ENCODE measurements at places on chromosomes 3 and 15. TPM values are rescaled to one million over a fixed set of nuclear protein-coding genes. Genes with fewer than 3 reads are reported as not detected.
A peak's percentile ranks its signal among the peaks of the same experiment; 100 is the strongest.

AHSG gene
- total RNA-seq = 0.20 TPM

PLSCR5 gene
- total RNA-seq = not detected

PLCL2 gene
- total RNA-seq = 7.9 TPM

NOX5 gene
- total RNA-seq = 0.09 TPM

SPESP1 gene
- 0.94 TPM for total RNA-seq

GUCA1C gene
- not detected for total RNA-seq

TMEM266 gene
- 4.4 TPM for total RNA-seq

ZNF662 gene
- total RNA-seq = 22.7 TPM

CACNA2D3 gene
- total RNA-seq = 1.1 TPM

DNA sequence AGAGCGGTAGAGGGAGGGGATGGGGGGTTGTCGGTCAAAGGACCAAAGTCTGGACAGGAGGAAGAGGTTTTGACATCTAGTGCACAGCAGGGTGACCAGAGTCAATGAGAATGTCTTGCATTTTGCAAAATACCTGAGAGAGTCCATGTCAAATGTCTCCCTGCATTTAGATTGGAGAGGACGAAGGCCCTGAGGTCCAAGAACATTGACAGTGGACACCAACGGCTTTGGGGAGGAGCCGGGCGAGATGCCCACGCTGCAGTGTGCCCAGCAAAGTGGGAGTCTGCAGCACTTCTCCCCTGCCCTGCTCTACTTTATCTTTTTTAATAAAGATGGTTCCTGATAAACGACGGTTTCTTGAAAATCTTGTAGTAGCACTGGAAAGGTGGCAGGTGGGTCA is 67.4 kb upstream of the TAMM41 start:
- H3K4me3 ChIP-seq = no peak overlapping the region
- no peaks in the 10 kb centered on the region for H3K36me3 ChIP-seq
- no peaks in the 10 kb centered on the region for H3K4me1 ChIP-seq
- no peaks in the 10 kb centered on the region for H3K27me3 ChIP-seq
- no peak for DNase-seq
- H3K27ac ChIP-seq = no peak overlapping the region

DNA sequence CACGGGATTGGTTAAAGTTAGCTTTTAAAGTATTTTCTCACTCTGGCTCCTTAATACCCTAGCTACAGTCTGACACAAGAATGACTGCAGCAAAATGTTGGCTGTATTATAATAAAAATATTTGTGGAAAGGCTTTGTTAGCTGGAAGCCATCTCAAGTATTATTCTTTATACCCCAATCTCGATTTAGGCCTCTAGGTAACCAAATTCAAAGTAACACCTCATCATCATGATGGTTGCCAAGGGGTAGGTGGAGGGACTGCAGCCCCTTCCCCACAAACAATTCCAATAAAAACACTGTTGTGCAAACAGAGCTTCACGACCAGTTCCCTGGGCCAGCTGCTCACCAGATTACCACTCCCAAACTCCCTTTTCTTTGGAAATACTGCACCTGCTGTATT is 759 bp upstream of the GMPS start:
- H3K27me3 ChIP-seq = no peaks in the 10 kb centered on the region
- peak overlapping the region; percentile 96 for H3K27ac ChIP-seq
- no peaks in the 10 kb centered on the region for H3K36me3 ChIP-seq

GRCh38 chr3:152857082-152857481 is 22.2 kb downstream of the P2RY1 start:
- DNase-seq = no peak
- no peaks in the 10 kb centered on the region for H3K27me3 ChIP-seq

DNA sequence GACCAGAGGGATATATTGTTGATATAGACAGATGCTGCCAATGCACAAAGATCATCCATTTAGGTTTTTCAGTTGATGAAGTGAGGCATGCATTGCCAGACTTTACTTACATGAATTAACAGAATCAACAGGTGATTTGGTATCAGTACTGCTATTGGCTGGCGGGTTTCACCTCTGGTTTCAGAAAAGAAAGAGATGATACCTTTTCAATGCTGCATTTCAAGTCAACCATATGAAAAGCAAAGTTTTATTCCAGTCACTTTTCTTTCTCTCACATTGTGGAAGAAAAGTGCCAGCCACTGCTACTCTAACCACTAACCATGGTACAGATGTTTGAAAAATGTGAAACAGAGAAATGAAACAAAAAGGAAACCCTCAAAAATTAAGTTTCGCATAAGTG is 289.1 kb downstream of the TIGIT start:
- H3K36me3 ChIP-seq = no peaks in the 10 kb centered on the region
- H3K4me3 ChIP-seq = no peak overlapping the region
- no peaks in the 10 kb centered on the region for H3K27me3 ChIP-seq
- no peak for DNase-seq
- no peaks in the 10 kb centered on the region for H3K4me1 ChIP-seq

DNA sequence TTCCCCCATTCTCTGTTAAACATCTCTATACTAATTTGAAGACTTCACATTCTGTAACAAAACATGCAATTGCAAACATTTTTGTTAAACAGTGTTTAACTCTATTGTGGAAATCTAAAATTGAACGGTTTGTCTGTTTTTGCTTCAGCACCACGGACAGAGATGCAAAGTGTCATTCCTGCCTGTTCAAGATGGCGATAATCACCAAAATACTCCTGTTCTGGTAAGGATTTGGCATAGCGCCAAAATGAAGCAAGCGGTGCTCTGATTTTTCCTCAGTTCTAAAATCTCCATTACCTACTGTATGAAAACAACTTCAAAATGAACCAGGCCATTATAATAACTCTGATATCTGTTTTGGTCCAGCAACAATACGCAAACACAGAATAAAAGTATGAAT is 129.7 kb upstream of the TUSC7 start:
- H3K27me3 ChIP-seq = no peaks in the 10 kb centered on the region
- peak; percentile 58 for DNase-seq
- H3K4me3 ChIP-seq = no peak overlapping the region

DNA sequence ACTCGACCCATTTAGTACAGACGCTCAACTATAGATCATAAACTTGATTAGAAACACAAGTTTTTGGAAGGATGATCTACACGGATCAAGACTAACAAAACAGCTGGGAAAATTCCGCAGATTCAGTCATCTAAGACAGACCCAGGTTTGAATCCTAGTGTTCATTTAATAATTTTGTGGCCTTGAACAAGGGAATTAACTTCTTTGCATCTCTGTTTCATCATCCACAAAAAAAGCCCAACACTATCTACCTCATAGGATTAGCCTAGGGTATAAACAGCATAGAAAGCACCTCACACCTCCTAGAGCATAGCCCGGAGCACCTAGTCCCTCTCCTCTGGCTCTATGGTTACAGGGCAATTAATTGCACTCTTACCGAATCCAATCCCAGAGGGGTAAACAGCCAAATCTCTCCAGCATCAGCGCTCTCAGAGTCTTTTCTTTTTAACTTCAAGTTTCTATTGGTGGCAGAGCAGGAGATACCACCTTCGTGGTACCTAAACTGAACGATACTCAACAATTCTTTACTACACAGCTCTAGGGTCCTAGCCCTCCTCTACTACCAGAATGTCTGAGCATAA is 3.5 kb downstream of the TBL1XR1 start:
- H3K4me1 ChIP-seq = peaks cover 3% of the 10 kb centered on the region
- H3K27ac ChIP-seq = peak overlapping the region; percentile 7
- no peaks in the 10 kb centered on the region for H3K27me3 ChIP-seq
- peaks cover 4% of the 10 kb centered on the region for H3K36me3 ChIP-seq
- no peak for DNase-seq

GRCh38 chr3:8651418-8652323 is 7.1 kb upstream of the SSUH2 start:
- H3K27me3 ChIP-seq = no peaks in the 10 kb centered on the region
- no peaks in the 10 kb centered on the region for H3K36me3 ChIP-seq

GRCh38 chr3:190968616-190969015 is 106.1 kb upstream of the GMNC start:
- no peak overlapping the region for H3K4me3 ChIP-seq
- no peaks in the 10 kb centered on the region for H3K27me3 ChIP-seq
- DNase-seq = no peak
- no peaks in the 10 kb centered on the region for H3K4me1 ChIP-seq
- no peaks in the 10 kb centered on the region for H3K36me3 ChIP-seq

DNA sequence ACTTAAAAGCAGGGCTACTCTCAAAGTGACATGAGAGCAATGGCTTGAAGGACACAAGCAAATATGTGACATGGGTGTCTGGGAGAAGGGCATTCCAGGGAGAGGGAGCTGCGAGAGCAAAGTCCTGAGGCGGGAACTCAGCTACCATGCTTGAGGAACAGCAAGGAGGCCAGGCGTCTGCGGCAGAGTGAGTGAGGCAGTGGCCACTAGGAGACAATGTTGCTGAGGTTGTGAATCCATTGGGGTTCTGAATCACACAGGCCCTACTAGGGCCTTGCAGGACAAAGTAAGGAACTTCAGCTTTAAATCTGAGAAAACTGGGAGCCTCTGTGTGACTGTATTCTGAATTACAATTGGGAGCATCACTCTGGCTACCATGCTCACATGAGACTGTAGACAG is 94.1 kb upstream of the PRICKLE2 start:
- peaks cover 21% of the 10 kb centered on the region for H3K4me1 ChIP-seq
- H3K4me3 ChIP-seq = no peak overlapping the region
- H3K36me3 ChIP-seq = no peaks in the 10 kb centered on the region

- no peak for DNase-seq
- H3K4me3 ChIP-seq = no peak overlapping the region
- H3K27me3 ChIP-seq = no peaks in the 10 kb centered on the region
- peaks cover 13% of the 10 kb centered on the region for H3K4me1 ChIP-seq
These were observed 58.6 kb downstream of the PIAS1 start for GRCh38 chr15:68112706-68113105.

DNA sequence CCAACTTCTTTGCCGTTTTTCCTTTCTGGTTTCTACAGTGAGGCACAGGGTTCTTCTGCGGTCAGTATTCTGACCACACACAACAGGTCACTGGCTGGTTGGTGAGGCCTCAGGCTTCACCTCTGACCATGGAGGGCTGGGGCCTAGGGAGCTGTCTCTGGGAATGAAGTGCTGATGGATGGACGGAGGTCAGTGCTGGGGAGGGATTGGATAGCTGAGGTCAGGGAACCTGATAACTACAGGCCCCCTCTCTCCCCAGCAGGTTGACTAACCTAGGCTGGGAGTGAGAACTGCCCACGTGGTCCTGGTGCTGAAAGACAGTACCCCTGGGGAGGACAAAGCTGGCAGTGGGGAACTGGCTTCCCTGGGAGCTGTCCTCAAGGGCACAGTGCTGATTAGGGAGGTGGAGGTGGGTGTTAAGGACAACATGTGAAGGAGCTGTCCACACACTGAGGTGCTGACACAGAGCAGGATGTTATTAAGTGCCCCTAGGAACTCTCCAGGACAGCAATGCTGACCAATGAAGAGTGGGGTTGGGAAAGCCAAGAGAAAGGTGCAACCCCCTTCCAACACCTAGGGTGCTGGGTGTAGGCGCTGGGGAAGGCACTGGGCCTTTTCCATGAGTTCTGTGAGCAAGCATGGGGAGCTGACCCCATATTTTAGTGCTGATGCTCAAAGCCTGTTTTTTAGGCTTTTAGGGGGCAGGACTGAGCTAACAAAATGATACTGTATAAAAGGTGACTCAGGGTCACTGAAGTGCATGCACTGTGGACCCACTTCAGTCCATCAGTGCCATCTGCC is 45.2 kb downstream of the ATP2B2 start:
- no peak overlapping the region for H3K27ac ChIP-seq
- no peaks in the 10 kb centered on the region for H3K4me1 ChIP-seq
- peaks cover 3% of the 10 kb centered on the region for H3K27me3 ChIP-seq
- no peaks in the 10 kb centered on the region for H3K36me3 ChIP-seq
- H3K4me3 ChIP-seq = no peak overlapping the region

GRCh38 chr15:66911131-66911700 is 154.2 kb upstream of the SMAD3 start:
- no peak for DNase-seq
- H3K27me3 ChIP-seq = no peaks in the 10 kb centered on the region
- H3K4me3 ChIP-seq = no peak overlapping the region
- H3K36me3 ChIP-seq = no peaks in the 10 kb centered on the region
- peaks cover 14% of the 10 kb centered on the region for H3K4me1 ChIP-seq

GRCh38 chr3:159856590-159857104 is 132.0 kb upstream of the IL12A start:
- H3K4me3 ChIP-seq = no peak overlapping the region
- peak overlapping the region; percentile 86 for H3K27ac ChIP-seq
- peaks cover 55% of the 10 kb centered on the region for H3K27me3 ChIP-seq
- H3K36me3 ChIP-seq = no peaks in the 10 kb centered on the region
- H3K4me1 ChIP-seq = peaks cover 22% of the 10 kb centered on the region

- H3K36me3 ChIP-seq = no peaks in the 10 kb centered on the region
- H3K4me3 ChIP-seq = no peak overlapping the region
- DNase-seq = no peak
- H3K4me1 ChIP-seq = peaks cover 7% of the 10 kb centered on the region
These were observed 5.3 kb upstream of the TMEM115 start for GRCh38 chr3:50364573-50365079.

DNA sequence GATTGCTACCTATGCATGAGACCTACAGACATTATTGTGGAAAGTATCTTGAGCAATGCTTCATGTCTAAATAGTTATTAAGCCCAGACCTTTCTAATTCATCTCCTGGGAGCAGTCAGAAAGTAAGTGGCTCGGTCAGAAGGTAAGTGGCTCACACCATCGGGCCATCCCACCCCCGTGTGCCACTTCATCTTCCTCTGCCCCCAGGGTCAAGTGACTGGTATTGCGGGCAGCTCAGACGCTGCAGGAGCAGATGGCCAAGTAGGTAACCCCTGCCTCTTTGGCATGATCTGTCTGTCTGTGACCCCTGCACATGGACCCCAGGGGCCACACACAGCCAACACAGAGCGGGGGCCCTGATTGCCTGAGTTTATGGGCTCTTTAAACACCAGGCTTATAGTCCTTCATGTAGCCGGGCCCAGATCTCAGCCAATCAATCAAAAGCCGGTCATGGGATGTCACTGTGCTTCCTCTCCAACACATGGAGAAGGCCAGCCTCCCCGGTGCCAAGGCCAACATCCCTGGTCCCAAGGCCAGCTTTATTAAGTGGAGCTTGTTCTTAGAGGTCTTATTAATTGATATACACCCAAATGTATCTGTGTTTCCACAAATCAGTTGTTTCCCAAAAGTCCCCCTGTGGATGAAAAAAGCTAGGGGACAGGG is 42.9 kb downstream of the LARP6 start:
- H3K4me3 ChIP-seq = no peak overlapping the region
- no peak for DNase-seq
- H3K27me3 ChIP-seq = no peaks in the 10 kb centered on the region
- no peak overlapping the region for H3K27ac ChIP-seq
- no peaks in the 10 kb centered on the region for H3K4me1 ChIP-seq
- H3K36me3 ChIP-seq = no peaks in the 10 kb centered on the region

- no peak overlapping the region for H3K27ac ChIP-seq
- no peaks in the 10 kb centered on the region for H3K27me3 ChIP-seq
- no peaks in the 10 kb centered on the region for H3K36me3 ChIP-seq
- H3K4me3 ChIP-seq = no peak overlapping the region
- DNase-seq = no peak
- H3K4me1 ChIP-seq = peaks cover 10% of the 10 kb centered on the region
These were observed 78.7 kb upstream of the KCNMB2 start for GRCh38 chr3:178457511-178457910.
